Head of caudate nucleus (tissue), 42 donors: ENCODE measurements at places on chromosomes 12 and 14.

DNA sequence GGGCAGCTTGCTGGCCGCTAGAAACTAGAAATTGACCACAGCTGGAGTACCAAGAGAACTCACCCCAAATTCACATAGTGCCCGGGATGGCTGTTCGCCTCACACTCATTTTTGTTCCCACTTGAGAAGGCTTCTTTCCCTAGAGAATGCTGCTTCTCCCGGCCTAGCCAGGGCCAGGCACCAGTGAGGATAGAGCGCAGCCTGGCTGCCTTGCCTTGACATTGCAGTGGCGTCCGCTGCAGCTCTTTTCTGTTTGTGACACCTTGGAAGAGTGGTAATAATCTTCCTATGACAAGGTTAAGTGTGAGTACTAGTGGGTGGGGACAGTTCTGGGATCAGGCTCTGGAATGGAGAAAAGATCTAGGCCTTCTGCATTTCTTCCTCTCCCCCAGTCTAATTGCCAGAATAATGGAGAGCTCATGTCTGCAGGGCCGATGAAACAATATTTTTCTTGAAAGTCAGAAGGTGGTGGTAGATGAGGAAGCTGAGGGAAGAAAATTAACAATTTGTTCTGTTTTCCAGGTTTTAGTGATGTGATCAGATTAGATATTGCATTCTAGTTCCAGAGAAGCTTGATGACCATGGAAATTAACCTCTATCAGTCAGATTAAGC lies 3.7 kb downstream of the TMEM253 start:
- DNase-seq, result peak; percentile 90

DNA sequence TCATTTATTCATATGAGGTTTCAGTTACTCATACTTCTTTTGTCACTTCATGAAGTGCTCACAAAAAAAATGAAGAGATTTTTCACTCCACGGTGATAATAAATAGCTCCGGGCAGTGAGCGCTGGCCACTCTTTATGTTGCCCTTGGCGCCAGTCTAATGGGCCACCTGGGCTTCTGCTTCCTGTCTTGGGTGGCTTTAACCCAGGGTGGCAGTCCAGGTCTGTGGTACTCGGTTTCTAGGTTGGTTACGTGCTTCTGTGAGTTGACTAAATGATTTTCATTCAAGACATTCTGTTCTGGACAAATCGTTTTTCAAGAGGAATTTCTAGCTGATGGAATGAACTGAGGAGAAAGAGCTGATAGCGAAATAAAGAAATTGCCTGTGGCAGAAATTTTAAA lies 34.6 kb upstream of the NID2 start:
- DNase-seq, result no peak

DNA sequence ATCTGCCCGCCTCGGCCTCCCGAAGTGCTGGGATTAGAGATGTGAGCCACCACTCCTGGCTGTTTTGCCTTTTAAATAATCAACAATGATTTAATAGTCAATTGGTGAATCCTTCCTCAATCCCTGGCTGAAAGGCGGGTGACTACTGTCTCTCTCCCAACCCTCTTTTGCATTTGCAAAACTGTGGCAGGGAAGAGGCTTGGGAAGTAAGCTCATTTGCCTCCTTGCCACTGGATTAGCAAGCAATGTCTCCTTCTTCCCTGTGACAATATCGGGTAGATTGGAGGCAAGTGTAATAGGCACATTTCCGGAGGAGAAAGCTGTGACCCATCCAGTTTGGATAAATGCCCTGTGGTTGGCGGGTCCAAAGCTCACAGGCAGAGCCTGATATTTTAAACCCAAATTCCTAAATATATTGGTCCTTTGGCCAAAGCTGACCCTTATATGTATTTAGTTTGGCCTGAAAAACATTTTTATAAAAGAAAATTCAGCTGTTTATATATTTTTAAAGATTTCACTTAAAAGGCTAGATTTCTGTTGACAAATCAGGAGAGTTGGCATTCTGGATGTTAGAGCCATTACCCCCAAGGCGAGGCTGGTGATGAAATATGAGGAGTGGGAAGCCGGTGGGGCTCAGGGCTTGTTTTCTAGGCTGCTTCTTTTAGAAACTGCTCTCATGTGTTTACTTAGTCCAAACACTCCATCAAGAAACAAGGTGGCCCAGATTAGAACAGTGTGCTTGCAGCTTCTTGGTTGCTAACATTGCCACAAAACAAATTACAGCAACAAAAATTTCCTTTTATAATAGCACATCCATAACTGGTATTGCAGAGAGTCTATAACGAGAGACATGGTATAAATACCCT lies 646.9 kb upstream of the TMEM132C start:
- DNase-seq, result no peak

GRCh38 chr14:77181603-77182437 lies at the start of gene TMEM63C:
TSS of gene TMEM63C (plus strand) at chr14:77181798. CDS start at chr14:77218814, 37,016 bp downstream.
- peak; percentile 80 for DNase-seq

GRCh38 chr12:80581783-80582182 lies 125.7 kb upstream of the MYF6 start:
- no peak for DNase-seq
